CD4-positive, alpha-beta T cell treated with Interleukin-6 for 4 hours (primary cell): ENCODE measurements at places on chromosomes 5 and 9.
A peak's percentile ranks its signal among the peaks of the same experiment; 100 is the strongest.

- DNase-seq: peak; percentile 73
Observed at GRCh38 chr5:35926389-35927051, 11.9 kb downstream of the CAPSL start.

DNA sequence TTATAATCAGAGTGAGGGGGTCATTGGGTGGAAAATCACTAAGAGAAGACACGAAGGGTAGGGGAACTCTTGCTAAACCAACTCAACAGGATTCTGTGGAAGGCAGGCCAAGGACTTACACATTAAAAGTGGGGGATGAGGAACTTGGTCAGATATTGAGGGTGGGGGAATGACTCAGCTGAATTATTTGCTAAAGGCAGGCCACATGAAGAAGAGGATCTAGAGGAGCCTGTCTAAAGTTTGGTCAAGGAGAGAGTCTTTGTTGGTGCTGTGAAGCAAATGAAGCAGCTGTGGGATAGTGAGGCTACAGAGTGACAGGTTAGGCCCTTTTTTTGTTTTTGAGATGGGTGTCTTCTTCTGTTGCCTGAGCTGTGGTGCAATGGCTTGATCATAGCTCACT lies 63.9 kb upstream of the SPRY4 start:
- no peak for DNase-seq

DNA sequence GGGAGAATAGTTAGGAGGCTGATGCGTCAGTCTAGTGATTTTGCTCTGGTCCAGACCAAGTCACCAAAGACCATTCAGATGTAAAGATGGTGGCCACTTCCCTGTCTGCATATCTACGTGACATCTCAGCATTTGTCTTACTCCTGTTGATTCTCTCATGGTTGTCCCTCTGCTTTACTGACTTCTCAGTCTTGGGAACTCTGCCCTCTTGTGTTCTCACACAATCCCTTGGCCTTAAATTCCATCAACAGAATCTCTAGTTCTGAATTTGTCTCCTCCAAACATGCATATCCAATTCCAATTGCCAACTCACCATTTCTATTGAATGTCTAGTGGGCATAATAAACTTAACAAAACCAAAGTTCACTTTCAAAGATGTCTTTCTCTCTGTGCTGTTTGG lies 147.8 kb downstream of the SLC24A2 start:
- DNase-seq: no peak

DNA sequence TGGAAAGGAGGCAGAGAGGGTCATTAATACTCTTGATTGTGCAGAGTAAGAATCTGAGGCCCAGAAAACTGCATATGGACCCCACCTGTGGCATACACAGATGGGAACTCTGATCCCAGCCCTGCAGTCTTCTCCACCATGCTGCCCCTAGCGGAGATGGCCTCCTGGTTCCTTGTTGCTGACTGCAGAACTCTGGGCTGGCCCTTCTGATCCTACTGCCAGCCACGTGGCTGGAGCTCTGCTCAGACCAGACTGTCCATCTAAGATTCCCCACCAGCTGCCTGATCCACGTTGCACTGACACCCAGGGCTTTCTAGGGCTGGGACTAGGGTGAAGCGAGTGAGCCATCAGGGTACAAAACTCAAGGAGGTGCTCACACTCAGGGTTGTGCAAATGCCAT lies 245.7 kb upstream of the NR4A3 start:
- no peak for DNase-seq
